Cerebellar cortex (tissue), 1 donor: ENCODE measurements at places on chromosomes 4 and X.

GRCh38 chr4:113406723-113407016, 354.9 kb downstream of the CAMK2D start:
- DNase-seq, result peak; percentile 63

DNA sequence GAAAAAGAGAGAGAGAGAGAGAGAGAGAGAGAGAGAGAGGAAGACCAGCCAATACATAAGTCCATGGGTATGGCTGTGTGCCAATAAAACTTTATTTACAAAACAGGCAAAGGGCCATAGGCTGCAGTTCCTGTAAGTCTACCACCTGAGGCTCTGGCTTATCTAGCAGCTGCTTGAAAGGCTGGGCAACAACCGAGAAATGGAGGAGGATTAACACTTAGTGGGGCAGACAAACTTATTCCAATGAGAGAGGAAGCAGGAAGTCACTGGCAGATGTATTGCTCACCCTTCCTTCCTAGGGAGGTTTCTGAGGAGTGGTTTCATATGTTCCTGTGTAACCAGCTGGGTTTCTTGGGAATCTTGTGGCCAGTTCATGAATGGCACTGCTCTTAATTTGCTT, 4.7 kb upstream of the GPR143 start:
- no peak for DNase-seq

DNA sequence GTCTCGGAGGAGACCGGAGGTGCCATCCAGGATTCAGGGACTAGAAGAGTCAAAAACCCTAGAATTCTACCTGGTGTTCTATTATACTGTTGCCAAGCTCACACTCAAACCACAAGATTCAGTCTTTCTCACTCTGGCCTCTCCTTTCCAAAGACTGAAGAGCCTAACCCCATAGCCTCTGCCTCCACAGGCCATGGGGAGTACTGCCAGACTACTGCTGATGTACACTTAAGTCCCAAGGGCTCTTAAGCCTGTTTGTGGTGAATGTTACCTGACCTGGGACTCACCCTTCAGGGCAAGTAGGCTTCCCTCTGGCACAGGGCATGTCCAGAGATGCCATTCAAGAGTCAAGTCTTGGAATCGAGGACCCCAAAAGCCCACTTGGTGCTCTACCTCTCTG, 58.9 kb upstream of the IRS4 start:
- no peak for DNase-seq

GRCh38 chr4:35250331-35250730, 994.0 kb downstream of the ARAP2 start:
- no peak for DNase-seq

GRCh38 chr4:3683744-3684421, 82.3 kb upstream of the ADRA2C start:
- DNase-seq, result no peak
